ENCODE measurements at places on chromosomes 2 and 18. TPM values are rescaled to one million over a fixed set of nuclear protein-coding genes. Genes with fewer than 3 reads are reported as not detected.

ARHGAP28 gene
- 0.93 TPM for polyA plus RNA-seq

C2orf49 gene
- 15.8 TPM for polyA plus RNA-seq

ONECUT2 gene
- 0.02 TPM for polyA plus RNA-seq

KHK gene
- 1.7 TPM for polyA plus RNA-seq

MPPE1 gene
- polyA plus RNA-seq, result 20.7 TPM

RESP18 gene
- polyA plus RNA-seq, result not detected

HJURP gene
- polyA plus RNA-seq, result 0.09 TPM

ASPRV1 gene
- polyA plus RNA-seq, result 0.84 TPM

DPYSL5 gene
- 0.05 TPM for polyA plus RNA-seq

GRHL1 gene
- 0.81 TPM for polyA plus RNA-seq

TCF23 gene
- polyA plus RNA-seq, result 0.05 TPM

All from right cardiac atrium (tissue), 5 donors.